ENCODE measurements at places on chromosomes 7 and 10.

- no peak for DNase-seq
These were observed 300.6 kb downstream of the SORCS3 start for GRCh38 chr10:104941662-104942061.

DNA sequence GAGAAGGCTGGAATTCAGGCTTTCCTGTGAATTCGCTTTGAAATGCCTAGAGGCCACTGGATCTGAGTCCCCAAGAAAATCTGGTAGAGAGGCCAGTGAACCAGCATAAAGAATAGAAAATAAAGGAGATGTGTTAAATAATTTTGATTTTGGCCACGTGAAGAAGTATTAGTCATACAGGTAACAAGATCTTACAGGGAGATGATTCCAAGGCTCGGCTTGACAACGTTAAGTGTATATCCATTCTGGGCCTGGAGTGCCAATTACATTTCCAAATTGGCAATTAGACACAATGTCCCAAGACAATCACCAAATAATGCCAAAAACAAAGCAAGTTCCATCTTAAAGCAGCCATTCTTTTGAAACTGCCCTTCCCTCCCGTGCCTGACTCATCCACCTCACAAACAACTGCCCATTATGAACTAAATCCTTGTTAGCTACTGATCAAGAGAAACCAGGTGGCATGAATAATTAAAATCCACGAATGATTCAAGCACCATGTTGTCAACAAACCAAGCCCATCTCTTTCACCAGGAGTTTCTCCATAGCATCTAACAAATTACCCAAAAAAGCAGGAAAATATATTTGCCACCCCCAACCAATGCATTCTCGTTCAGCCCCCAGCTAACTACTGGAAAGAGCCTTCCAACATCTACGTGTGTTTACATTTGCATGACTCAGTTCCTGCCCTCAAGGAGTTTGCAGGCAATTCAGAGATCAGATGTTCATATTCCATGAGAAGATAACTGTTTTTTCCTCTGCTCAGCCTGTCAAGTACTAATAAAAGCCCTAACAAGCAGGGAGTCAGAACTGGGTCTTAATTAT, 8.5 kb downstream of the KCNMA1 start:
- no peak for DNase-seq

DNA sequence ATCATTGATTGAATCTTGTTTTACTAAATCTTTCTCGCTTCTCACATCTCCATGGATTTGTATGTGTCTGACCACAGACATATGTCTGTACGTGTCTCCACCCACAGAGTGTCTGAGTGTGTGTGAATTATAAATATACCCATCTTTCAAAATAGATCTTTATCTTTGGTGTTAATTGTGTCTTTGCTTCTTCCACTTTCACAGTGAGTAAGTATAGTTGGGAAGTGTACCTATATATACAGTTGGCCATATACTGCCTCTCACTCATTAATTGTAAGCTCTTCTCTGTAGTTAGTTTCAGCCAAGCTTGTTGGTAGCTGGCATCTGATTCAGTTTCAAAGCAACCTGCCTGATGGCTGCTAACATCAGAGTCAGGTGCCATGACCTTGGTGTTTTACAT, 18.4 kb downstream of the EEPD1 start:
- DNase-seq, result no peak

DNA sequence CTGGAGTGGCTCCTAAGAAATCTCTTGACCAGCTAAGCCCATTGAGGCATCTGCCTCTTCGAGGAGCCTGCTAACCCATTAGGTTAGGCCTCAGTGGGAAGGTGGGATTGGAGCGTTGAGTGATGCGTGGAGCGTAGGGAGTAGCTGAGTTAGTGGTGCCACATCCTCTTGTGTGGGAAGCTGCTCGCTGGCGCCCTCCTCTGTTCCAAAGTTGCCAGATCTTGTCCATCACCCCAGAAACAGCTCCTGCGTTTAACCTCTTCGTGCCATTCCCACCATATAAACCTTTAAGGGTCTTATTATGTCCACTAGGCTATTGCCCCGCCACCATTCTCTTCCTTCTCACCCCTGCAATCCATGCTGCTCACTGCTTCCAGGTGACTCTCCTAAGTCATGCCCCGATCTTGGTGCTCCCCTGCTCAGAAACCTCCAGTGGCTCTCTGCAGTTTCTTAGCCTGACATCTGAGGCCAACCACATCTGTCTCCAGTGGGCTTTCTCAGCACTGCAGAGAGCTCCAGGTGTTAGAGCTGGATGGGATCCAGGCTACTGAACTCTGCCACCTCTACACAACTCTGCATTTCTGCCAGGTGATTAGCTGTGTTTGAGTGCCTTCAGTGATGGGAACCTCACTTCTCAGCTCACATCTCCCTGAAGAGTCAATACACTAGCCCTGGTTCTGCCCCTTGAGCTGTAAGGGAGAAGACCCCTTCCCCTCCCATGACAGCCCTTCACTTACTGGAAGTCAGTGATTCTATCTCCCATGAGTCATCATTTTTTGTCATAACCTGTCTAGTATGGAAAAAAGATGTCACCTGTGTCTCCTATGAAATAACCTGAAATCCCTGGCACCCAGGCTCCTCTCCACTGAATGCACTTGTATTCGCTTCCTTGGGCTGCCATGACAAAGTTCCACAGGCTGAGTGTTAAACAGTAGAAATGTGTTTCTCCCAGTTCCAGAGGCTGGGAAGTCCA, 65.0 kb upstream of the FGFR2 start:
- DNase-seq, result no peak

DNA sequence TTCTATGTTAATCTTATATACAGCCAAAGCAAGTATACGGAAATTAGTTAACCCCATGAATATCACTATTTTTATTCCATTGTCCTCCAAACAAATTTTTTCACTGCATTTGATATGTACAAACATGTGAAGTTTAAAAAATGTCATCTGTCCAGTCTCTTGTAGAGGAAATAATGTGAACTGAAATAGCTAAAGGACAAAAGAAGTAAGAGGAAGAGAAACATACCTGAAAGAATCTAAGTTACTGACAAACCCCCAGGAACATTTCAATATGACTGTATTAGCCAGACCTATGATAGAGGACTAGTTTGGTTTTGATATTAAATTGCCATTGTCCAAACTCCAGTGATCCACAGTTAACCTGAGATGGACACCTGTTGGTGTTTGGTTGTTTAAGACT, 80.6 kb downstream of the NRCAM start:
- DNase-seq, result no peak
